Frontal cortex (tissue), 4 donors: ENCODE measurements at places on chromosomes 5 and 9. TPM values are rescaled to one million over a fixed set of nuclear protein-coding genes. Genes with fewer than 3 reads are reported as not detected.

DRD1 gene
- 18.3 TPM for total RNA-seq

SPATA9 gene
- 0.82 TPM for total RNA-seq

EMB gene
- total RNA-seq = 6.5 TPM

JMY gene
- 39.9 TPM for total RNA-seq

BAAT gene
- under 0.01 TPM for total RNA-seq

CTNND2 gene
- 74.2 TPM for total RNA-seq

EPB41L4A gene
- 33.8 TPM for total RNA-seq

DNAH5 gene
- total RNA-seq = 3.7 TPM

CXCL14 gene
- 7.7 TPM for total RNA-seq

HAPLN1 gene
- total RNA-seq = 5.7 TPM

PRDM9 gene
- not detected for total RNA-seq

CCDC192 gene
- not detected for total RNA-seq

RNF38 gene
- total RNA-seq = 38.7 TPM

ZNF618 gene
- 4.9 TPM for total RNA-seq

SLC34A3 gene
- not detected for total RNA-seq

RRAGA gene
- total RNA-seq = 62.0 TPM

ITGA2 gene
- total RNA-seq = 2.0 TPM

CBY3 gene
- not detected for total RNA-seq

FBLL1 gene
- total RNA-seq = 64.8 TPM

PRRX2 gene
- not detected for total RNA-seq

MINAR2 gene
- total RNA-seq = not detected

RMI1 gene
- 12.6 TPM for total RNA-seq

MARVELD2 gene
- 0.41 TPM for total RNA-seq

FAM78A gene
- total RNA-seq = 0.82 TPM

CDX1 gene
- not detected for total RNA-seq

RNF183 gene
- not detected for total RNA-seq

KIF12 gene
- total RNA-seq = 0.82 TPM

DNAJC21 gene
- 21.2 TPM for total RNA-seq

CHD1 gene
- 63.2 TPM for total RNA-seq

RNF224 gene
- not detected for total RNA-seq

PCDHGB4 gene
- 8.6 TPM for total RNA-seq

AFAP1L1 gene
- 4.9 TPM for total RNA-seq

HK3 gene
- total RNA-seq = 0.41 TPM

CCL27 gene
- 0.41 TPM for total RNA-seq

PCDHGA8 gene
- total RNA-seq = 5.7 TPM

EQTN gene
- total RNA-seq = 1.6 TPM

PPP3R2 gene
- total RNA-seq = 0.41 TPM

SSNA1 gene
- 24.5 TPM for total RNA-seq

NFIB gene
- 104 TPM for total RNA-seq

CYLC2 gene
- total RNA-seq = not detected

BTNL9 gene
- 2.9 TPM for total RNA-seq

FOXD4L5 gene
- total RNA-seq = under 0.01 TPM

SPINK6 gene
- total RNA-seq = not detected

SFXN1 gene
- 79.5 TPM for total RNA-seq

ACOT12 gene
- total RNA-seq = 1.6 TPM

CD72 gene
- total RNA-seq = 0.41 TPM
